Bronchial epithelial cell (primary cell): ENCODE measurements at places on chromosomes 3 and 15.

DNA sequence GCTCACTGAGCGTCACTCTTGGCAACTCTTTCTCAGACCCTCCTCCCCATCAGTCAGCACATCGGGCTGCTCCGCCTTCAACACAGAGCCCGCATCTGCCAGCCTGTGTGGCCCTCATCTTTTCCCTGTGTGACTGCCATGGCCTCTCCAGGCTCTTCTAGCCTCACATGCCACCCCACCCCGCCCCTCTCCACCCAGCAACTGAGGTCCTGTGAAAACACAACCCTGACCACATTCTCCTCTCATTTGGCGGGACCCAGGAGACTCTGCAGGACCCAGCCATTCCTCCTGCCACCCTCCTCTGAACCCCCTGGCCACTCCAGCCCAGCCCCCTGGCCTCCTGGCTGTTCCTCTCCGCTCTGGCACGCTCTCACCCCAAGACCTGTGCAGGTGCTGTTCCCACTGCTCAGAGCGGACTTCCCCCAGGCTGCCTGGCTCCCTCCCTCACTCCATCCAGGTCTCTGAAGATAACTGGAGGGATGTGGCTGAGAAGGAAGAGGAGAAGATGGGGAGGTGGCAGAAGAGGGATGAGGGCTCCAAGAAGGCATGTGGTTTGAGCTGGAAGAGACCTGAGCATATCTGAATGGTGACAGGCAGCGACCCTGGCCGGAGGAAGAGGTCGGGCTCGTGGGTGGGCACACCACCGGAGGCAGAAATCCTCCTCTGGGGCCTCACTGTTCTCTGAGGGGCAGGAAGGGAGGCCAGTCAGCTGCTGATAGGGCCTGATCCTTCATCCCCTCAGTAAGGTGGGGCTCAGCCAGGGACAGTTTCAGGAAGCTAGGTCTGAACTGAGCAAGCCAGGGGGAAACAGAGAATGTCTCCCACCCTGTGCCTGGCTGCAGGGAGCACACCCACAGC, 111.2 kb upstream of the RPL32 start:
- no peak for DNase-seq

DNA sequence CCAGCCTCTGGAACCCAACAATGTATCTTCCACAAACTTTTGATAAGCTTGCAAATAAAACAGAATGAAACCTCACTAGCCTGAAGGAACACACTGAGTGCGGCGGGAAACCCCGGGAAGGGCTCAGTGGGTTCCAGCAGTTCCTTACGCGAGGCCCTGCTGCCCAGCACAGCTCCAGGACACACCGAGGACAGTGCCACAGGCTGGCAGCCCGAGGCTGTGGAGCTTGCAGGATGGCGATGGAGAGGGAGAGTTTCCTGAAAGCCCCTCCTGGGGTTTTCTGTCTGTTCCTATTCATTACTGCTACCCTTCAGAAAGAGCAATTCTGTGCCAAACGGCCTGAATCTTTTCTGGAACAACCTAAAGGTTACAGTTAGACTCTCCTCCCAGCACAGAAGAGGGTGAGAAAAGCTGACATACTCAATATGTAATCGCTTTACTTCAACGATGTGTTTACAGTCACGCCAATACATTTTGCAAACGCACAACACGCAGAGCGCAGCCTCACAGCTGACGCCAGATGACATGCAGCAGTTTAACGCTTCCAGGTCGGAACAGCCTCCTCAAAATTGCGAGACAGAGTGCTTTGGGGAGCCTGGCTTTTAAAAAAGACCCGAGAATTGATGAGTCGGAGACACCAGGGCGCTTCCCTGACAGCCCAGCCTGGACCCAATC, 57.1 kb upstream of the RPL32 start:
- DNase-seq: no peak

DNA sequence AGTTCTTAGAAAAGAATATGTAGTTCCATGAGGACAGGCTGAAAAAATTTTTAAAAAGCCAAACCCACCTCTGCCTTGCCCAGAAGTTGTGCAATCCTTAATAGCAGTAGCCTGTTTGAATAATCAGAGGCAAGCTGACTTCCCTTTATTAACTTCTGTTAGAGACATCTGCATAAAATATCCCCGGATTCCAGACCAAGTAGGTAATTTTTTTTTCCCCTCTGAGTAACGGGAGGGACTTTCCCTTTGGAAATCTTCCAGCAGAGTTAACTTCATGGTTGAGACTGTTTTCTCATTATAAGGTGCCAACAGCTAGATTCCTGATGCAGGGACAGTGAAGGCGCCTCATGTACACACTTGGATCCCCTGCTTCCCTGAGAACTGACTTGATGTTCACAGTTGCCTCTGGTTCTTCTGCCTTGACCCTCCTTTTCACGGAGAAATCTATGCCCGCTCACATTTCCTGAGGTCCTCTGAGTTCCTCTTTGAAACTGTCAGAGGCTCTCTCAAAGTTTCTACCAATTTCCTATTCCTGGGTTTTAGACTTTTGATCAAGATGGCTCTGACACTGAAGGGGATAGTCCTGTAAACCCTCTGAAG, 227.6 kb upstream of the BHLHE40 start:
- DNase-seq: peak; percentile 91

DNA sequence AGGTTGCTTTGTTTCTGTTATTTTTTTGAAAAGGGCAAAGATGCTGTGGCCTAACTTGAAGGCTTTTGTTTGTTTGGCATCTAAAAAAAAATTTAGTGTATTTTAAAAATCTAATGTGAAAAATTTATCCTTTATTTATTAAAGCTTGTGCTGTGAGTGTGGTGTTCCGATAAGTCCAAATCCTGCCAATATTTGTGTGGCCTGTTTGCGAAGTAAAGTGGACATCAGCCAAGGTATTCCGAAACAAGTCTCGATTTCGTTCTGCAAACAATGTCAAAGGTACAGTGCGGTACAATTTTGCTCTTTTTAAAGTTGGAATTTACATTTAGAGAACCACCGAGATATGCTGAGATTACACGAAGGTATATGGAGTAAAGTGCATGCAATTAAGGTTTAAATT, 3.7 kb downstream of the NMD3 start:
- DNase-seq: no peak

DNA sequence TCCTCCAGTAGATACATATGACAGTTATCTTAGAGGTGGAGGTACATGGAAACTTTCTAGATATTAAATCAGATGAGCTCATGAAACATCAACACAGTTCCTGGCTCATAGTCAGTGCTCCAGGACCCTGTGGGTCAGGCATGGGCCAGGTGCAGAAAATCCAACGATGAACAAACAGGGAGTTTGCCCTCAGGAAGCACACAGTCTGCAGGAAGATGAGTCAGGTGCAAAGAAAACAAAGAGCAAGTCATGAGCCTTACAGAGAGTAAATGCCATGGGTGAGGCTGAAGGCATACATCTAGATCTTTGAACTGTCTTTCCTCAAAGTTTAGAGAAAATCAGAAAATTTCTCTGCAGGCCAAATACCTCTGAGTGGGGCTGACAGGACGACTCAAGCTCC, 184.2 kb upstream of the TPM1 start:
- peak; percentile 48 for DNase-seq

DNA sequence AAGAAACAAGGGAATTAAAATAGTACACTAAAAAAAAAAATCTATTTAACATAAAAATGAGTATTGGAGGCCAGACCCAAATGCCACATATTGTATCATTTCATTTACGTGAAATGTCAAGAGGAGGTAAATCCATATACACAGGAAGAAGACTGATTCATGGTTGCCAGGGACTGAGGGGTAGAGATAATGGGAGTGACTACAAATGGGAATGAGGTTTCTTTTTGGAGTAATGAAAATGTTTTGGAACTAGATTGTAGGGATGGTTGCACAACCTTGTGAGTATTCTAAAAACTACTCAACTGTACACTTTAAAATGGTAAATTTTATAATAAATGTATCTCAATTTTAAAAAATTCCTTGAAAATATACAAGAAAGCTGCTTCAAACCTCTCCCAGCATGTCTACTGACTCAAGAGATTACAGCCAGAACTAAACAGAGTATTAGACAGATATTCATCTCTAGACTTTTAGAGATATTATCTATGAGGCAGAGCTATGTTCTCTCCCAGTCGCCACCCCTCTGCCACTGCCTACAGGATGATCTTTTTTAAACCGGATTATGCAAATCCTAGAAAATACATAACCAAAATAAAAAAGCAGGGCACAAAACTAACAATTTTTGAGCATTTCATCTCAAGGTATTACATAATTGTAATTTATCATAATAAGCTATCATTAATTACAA, 6.2 kb downstream of the HLTF start:
- no peak for DNase-seq

DNA sequence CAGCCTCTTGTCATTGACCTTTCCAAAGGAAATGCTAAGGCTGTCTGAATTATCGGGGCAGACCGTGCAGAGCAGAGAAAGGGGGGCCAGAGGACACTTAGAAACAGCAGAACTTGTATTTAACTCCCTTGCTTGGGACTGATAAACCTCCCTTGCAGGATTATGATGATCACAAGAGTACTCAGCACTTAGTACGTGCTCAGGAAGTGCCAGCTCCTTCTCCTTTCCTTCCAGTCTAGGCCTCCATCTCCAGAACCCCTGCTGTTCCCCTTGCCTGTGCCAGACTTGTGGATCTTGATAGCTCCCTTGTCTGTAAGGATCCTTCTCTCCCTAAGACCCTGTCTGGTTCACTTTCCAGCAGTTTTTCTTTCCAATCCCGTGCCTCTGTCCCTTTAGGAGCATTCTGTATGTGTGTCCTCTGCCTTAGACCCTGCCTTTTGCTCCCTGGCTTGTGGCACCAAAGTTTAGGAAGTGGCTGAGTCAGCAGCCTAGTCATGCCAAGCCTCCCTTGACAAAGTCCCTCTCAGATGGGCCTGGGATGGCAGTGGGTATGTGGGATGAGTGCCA, 747 bp downstream of the SORD start:
- peak; percentile 27 for DNase-seq

- peak; percentile 8 for DNase-seq
Measured at GRCh38 chr3:112858410-112859069, 11.9 kb upstream of the CD200R1L start.

- peak; percentile 59 for DNase-seq
Measured at GRCh38 chr15:62087671-62088352, 21.0 kb downstream of the C2CD4A start.
